Right renal cortex interstitium (tissue), 3 donors: ENCODE measurements at places on chromosomes 7 and 10.

DNA sequence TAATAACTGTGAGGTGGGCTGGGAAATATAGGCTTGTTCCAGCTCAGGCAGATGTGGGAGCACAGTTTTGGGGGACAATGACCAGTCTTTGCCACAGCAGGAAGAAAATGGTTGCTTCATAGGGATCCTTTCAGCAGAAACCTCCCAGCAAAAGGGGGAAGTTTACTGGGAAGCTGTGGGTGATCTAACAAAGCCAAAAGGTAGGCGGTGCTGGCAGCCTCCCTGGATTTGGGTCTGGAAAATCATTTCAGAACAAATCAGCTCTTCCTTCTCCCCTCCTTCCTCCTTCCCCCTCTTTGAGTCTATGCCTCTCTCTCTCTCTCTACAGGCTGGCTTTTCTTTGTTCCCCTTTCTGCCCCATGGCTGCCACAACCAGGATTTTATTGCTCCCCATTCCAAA, 16.2 kb downstream of the RPS24 start:
- no peak for DNase-seq

GRCh38 chr10:121138112-121138860, 287.1 kb downstream of the WDR11 start:
- no peak for DNase-seq

- DNase-seq = no peak
Observed at GRCh38 chr10:99872367-99873162, 90.1 kb downstream of the ABCC2 start.

- DNase-seq = no peak
Observed at GRCh38 chr7:151322906-151323305, 18.7 kb upstream of the NUB1 start.

DNA sequence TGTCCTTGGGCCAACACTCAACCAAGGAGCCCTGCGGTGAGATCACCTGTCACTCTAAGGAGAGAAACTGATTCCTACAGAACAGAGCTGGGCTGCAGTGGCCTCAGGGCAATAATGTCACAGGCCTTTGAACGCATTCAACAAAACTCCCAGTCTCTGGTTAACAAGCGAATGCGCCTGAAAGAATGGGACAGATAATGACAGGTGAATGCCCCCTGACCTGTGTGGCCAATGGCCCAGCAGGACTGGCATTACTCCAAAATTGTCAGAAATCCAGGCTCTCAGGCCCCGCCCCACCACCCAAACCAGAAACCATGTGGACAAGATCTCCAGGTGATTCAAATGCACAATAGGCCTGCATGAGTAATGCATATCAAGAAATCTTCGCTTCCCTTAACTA, 277.7 kb upstream of the KLF6 start:
- no peak for DNase-seq

GRCh38 chr10:112296908-112297331, 13.7 kb downstream of the TECTB start:
- no peak for DNase-seq

GRCh38 chr7:138892006-138892630, 89.1 kb downstream of the KIAA1549 start:
- no peak for DNase-seq

DNA sequence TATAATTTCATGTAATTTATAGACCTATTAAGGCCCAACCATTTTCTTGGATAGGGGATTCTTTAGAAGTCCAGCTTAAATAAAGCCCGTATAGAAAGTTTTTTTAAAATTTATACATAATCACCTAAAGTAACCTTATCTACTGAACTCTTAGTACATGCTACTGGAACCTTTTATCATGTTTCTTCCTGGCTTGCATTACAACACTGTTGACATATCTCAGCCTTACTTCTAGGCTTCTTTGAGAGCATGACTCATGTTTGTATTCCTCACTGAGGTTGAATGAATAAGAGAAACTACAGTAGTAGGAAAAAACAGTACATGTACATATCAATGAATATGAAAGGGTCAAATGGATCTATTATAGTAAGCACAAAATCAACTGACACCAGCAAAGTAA, 8.2 kb upstream of the MAGI2 start:
- DNase-seq = no peak

DNA sequence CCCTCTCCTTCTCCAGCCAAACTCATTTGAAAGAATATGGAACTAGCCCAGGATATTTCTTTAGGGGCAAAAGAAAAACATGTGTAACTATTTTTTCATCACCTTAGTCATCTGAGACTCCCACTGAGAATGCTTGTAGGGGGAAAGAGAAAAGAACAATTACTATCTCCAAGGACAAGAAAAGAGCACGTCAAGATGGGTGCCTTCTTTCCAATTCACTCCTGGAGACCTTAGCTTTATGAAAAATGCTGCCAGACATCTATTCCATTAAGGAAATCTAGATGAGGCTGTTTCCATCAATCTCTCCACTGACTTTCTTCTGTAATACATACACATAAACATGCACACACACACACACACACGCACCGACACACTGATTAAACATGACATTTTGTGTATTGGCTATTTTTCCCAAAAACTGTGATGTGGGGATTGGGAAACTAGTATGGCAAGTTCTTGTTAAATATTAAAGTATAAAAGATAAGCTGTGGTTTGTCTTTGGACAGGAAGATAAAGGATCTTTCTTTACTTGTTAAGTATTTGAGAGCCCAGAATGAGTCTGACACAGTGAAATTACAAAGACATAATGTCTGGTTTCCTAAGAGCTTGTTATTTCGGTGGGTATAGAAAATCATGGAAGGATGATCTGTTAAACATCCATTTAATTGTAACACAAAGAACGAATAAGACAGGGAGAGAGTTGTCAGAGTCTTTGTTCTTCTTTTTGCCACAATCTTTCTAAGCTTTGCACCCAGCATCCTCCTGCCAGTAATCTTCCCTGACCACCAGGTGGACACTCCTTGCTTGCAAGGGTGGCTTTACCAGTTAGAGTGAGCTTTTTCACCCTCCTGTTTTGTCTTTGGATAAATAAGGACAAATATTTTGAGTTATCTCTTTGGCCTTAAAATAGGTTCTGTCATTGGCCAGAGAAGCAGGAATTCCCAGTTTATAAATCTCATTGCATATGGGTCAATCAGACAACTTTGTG, 177.3 kb upstream of the TMEM72 start:
- no peak for DNase-seq

DNA sequence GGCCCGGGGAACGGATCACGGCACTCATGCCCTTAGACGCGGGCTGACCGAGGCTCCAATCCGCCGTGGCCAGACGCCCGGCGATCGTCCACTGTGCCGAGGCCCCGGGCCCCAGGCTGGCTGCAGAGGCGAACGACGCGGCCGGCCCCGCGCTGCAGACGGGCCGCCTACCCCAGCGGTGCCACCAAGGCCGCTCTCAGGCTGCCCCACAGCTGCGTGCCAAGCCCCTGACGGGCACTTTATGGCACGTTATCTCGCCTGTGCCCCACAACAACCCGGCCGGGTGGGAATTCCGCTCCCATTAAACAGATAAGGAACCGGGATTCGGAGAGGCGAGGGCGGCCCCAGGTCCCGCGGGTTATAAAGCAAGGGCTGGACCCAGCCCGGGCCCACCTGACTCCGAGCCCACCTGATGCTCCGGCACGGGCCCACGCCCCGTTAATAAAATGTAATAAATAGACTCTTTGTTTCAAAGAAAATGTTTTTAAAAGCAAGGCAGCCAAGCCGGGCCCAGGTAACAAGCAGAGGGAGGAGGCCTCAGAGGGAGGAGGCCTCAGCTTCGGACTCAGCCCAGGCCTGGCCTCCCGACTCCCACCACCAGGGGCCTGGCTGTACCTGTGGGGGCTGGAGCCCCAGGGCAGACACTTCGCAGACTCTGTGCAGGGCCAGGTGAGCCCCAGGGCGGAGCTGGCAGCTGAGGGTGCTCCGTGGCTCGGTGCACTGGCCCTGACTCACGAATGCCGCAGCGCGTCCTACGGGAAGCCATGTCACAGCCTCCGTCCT, 79.7 kb downstream of the FOXL3 start:
- no peak for DNase-seq

DNA sequence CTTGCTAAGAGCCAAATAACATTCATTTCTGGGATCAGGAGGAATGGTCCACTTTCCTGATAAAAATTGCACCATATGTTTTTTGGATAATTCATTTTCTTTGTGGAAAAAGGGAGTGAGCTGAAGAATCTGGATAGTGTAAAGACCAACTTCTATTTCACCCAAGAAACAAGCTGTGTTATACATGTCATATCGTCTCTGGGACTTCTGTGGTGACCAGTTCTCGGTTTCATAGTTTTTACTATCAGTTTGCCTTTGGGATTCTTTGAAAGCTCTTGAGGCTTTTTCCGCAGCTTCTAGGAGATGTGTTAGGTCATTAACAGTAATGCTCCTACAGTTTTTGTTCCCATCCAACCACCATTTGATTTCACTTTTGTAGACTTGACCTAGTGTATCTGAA, 14.4 kb upstream of the SAMD9 start:
- DNase-seq = no peak

DNA sequence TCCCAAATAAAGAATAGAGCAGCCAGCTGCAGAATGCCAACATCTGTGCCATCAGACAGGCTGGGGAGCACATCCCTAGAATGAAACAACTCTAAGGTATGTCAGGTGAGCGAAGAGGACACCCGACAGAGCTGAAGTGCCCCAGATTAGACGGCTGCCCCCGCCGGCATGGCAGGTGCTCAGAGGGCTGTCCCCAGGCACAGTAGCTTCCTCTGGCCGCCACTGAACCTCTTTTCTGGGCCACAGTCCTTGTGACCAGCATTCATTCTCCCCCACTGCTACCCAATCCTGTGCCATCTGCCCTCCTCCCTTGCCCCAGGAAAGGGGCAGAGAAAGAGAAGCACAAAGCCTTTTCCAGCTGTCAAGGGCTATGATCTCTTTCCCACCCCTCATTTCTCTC, 41.7 kb downstream of the RGS10 start:
- no peak for DNase-seq

GRCh38 chr10:120477021-120477742, 20.2 kb downstream of the PLPP4 start:
- no peak for DNase-seq

DNA sequence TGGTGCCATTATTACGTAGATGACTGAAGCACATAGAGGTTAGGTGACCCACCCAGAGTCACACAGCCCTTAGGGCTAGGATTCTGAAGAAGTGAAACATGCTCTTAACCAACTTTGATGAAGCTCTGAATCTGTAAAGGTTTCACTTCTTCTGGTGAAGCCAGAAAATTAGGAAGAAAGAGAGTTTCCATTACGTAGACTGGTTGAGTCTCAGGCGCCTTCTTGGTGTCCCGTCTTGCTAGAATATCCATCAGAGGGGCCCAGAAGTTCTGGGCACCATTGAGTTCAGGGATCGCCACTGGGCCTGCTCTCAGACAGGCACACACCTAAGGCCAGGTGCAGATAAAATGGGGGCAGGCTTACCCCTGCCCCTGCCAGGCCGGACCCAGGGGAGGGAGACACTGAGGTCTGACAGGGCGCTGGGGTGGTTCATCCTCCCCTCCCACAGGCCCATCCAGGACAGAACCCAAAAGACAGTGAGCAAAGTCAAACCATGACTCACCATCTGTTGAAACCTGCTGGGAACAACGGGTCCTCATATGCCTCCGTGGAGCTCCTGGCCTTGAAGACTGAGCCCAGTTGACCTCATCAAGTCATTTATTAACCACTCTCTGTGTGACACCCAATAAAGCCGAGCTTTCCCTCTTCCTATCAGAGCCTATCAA, 33.2 kb downstream of the DRGX start:
- no peak for DNase-seq

DNA sequence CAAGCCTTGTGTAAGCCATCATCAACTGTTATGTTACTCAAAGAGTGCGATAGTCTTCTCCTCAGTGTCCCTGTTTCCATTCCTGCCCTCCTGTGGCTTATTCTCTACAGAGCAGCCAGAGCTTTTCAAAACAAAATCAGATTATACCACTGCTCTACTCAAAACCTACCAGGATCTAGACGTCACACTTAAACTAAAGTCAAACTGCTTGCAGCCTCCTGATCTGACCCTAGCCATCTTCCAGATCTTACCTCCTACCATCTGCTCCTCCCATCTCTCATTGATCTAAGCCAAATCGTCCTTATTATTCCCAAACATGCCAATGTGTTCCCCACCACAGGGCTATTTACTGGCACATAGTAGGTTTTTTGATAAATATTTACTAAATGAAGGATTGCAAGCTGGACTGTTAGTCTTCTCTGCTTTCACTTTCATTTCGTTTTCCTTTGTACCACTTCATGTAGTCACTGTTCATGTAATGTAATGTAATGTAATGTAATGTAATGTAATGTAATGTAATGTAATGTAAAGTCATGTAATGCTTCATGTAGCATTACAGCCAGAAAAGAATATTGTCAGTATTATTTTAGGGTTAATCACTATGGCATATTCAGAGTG, 116.1 kb downstream of the GPR37 start:
- DNase-seq = no peak

- DNase-seq = no peak
Observed at GRCh38 chr10:68572151-68572550, 12.0 kb downstream of the TET1 start.

DNA sequence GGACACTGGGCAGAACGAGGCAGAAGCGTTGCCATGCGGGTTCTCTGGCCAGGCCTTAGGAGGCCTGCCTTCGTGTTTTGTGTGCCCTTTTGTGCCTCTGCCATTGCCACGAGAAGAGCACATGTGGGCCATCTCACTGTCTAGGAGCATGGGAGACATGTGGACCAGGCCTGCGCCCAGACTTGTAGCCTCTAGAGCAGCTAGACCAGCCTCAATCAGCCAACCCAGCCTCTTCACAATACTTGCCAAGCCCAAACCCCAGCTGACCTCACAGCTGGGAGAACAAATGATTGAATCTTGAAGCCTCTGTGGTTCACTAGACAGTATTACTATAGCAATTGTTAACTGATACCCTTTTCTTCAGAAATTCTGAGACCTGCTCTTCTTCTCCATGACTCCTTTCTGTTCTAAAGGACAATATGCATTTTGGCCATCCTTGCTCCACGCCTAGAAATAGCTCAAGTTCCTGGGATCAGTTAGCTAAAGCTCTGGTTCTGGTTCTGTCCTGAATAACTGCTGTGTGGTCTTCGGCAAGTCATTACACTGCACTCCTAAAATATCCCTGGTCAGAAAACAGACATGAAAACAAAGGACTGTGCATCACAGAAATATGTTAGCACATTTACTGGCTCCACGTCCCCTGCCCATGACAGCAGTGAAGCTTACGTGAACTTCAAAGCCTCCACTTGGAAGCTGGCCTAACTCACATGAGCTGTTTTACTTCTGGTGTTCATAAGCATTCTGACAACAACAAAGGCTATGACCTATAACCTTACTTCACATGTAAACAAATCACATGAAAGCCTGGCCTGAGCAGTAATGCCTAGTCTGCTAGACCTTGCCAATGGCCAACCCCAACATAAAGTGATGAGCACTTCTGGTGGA, 72.3 kb upstream of the MKRN1 start:
- DNase-seq = no peak

- no peak for DNase-seq
Observed at GRCh38 chr7:141700848-141701371, 1.1 kb downstream of the DENND11 start.

GRCh38 chr10:93236393-93237040, 162.8 kb downstream of the CYP26A1 start:
- no peak for DNase-seq
